ENCODE measurements at places on chromosomes 3 and 15. TPM values are rescaled to one million over a fixed set of nuclear protein-coding genes. Genes with fewer than 3 reads are reported as not detected.

ANKUB1 gene
- not detected for total RNA-seq

PAQR5 gene
- not detected for total RNA-seq

MGA gene
- total RNA-seq, result 30.3 TPM

CLDN16 gene
- not detected for total RNA-seq

RAD51 gene
- 60.4 TPM for total RNA-seq

TMEM108 gene
- total RNA-seq, result not detected

C3orf22 gene
- not detected for total RNA-seq

GRCh38 chr3:136142592-136142991 lies 53.5 kb downstream of the MSL2 start:
- no peak for DNase-seq

GRCh38 chr3:58098531-58098930 lies 90.3 kb downstream of the FLNB start:
- no peak for DNase-seq

- DNase-seq, result no peak
Observed at GRCh38 chr3:26624209-26624765, 1.7 kb downstream of the LRRC3B start.

GRCh38 chr15:20340931-20341661 lies 200.5 kb downstream of the GOLGA6L6 start:
- DNase-seq, result peak; percentile 41

- no peak for DNase-seq
Observed at GRCh38 chr3:131772269-131773026, 262.4 kb downstream of the CPNE4 start.

- DNase-seq, result no peak
Observed at GRCh38 chr3:178483704-178484103, 52.5 kb upstream of the KCNMB2 start.

DNA sequence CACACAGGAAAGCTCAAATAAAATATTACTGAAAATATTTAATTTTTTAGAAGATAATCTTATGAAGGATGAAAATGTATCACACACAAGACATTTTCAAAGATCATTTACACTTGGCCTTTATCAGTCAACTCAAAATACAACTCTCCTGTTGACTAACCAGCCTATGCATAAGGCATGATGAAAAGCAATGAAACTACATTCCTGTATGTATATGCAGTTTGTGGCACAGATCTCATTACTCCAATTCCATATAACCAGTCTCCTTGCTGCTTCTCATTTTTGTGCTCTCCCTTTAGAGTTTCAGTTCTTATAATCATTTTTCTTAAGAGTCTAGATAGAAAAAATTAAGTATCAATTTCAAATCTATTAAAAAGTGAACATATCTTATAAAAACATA lies 25.8 kb downstream of the AQR start:
- no peak for DNase-seq

- DNase-seq, result peak; percentile 57
Observed at GRCh38 chr3:29153811-29154210, 127.1 kb upstream of the RBMS3 start.
